ENCODE measurements at places on chromosomes 6 and 20.
A peak's percentile ranks its signal among the peaks of the same experiment; 100 is the strongest.

- DNase-seq, result peak; percentile 4
Observed at GRCh38 chr6:5665173-5665572, 341.6 kb downstream of the NRN1 start.

DNA sequence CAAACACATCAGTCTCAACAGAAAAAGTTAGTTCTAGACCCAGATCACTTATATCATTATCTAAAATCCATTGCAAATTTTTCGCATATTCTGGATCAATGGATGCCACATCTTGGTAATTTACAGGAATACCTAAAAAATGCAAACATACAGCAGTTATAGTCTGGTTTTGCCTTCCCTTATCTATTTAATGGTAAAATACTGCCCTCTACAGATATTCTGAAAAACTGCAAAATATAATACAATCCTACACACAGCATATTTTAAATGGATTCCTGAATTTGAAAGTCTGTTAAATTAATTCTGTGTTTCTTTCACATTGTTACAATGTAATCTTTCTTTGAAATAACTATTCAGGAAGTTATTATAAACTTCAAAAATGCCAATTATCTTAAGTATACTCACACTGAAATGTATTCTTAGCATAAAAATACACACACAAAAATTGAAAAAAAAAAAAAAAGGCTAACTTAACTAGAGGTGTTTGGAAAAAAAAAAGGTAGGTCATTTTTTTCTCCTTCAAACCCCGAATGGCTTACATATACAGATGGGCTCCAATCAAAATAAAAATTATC lies 88.4 kb downstream of the HACE1 start:
- DNase-seq, result peak; percentile 47

GRCh38 chr6:77707603-77708002 lies 54.8 kb downstream of the MEI4 start:
- DNase-seq, result no peak

GRCh38 chr20:62252342-62252966 lies 14.1 kb downstream of the OSBPL2 start:
- DNase-seq, result no peak

DNA sequence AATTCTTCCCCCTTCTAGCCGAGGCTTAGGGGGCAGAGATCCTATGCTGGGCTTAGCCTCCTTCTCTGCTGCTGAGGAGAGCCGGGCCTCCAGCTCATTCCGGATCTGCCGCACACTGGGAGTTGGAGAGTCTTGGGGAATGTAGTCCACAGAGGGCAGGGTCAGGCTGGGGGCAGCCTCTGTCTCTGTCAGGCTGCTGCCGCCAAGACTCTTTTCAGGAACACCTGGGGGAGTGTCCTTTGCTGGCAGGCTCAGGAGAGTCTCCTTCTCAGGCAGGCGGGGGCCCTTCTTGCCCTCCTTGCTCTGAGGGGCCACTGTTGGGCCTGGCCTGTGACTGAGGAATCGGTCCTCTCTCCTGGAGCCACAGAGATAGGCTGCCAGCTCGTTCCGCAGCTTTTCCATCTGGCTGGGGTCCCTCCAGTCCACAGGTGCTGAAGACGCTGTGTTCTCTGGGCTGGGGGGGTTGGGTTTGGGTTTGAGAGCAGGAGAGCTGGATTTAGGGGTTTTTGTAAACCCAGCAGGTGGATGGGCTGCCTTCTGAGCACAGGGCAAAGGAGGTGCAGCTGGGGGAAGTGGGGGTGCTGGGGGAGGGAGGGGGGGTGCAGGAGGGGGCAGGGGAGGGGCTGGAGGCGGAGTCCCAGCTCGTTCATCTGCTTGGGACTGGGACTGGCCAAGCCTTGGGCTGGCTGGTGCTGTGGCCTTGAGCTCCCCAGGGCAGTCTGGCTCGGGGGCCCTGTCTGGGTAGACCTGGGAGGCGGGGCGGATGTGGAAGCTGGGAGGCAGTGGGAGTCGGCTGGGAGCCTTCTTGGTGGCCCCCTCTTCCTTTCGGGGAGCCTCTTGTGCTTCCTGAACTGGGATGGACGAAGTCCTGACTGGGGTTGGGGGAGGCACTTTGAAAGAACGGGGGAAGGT lies 36.1 kb downstream of the C6orf132 start:
- DNase-seq, result no peak

- DNase-seq, result no peak
Observed at GRCh38 chr20:18728870-18729224, 84.7 kb upstream of the SCP2D1 start.

- DNase-seq, result no peak
Observed at GRCh38 chr6:106716966-106717365, 87.6 kb downstream of the QRSL1 start.

- DNase-seq, result no peak
Observed at GRCh38 chr6:154243793-154244750, 112.5 kb downstream of the IPCEF1 start.

DNA sequence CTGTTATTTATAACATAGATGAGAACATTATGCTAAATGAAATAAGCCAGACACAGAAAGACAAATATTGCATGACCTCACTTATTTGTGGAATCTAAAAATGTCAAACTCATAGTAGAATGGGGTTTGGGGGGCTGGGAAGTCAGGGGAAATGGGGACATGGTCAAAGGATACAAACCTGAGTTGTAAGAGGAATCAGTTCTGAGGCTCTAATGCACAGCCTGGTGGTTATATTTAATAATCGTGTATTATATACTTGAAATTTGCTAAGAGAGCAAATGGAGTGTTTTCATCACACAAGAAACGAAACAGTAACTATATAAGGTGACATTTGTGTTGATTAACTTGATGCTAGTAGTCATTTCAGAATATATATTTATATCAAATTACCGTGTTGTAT lies 40.8 kb upstream of the GFOD1 start:
- DNase-seq, result no peak

DNA sequence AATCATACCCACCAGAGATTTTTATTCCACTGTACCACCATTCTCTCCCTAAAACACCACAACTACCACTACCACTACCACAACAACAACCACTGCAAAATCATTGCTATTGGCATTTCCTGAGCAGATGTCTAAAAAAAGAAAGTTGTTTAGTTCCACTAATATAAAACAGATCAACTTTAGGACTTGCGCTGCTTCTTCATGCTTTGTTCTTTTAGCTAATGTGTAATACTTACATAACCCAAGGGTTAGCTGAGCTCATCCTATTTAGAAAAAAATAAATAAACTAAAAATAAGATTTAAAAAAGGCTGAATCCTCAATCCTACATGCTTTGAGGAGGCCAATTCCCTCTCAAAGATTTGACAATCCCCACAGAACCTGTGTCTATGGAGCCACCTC lies 11.4 kb downstream of the IYD start:
- DNase-seq, result no peak

GRCh38 chr6:44224965-44225305 lies 1.5 kb downstream of the SLC29A1 start:
- no peak for DNase-seq

GRCh38 chr6:55670850-55671413 lies 91.9 kb upstream of the HMGCLL1 start:
- no peak for DNase-seq

GRCh38 chr20:20413810-20414281 lies 45.9 kb downstream of the INSM1 start:
- no peak for DNase-seq

DNA sequence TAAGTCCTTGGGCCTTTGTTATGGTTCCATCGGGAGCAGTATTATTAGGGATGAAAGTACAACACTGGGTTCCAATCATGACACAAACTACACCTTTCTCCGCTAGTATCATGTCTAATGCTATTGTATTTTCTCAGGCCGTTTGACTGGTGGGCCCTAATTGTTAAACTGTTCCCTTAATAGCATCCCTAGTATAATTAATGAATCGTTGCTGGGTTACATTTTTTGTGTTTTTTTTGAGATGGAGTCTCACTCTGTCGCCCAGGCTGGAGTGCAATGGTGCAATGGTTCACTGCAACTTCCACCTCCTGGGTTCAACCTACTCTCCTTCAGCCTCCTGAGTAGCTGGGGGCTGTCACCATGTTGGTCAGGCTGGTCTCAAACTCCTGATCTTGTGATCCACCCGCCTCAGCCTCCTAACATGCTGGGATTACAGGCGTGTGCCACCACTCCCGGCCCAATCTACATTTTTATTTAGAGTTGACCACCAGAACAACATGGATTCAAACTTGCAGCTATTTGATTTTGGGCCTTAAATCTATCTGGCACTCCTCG lies 4.1 kb upstream of the ZNFX1 start:
- DNase-seq, result no peak

DNA sequence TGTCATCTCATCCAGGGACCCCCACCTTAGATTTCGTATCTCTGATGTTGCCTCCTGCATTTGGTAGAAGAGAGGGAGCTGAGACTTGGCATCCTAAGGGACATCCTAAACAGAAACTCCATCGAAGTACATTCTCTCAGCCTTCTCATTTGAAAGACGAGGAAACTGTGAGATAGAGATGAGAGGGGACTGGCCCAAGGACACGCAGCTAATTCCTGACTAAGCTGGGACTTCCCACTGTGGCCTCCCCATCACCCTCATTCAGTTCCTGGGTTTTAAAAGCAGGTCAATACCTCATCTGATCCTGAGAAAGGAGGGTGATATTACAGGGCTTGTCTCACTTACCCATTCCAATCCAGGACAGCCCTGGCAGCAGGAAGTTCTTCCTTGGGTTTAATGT lies 855 bp upstream of the WFDC5 start:
- no peak for DNase-seq

GRCh38 chr6:106087548-106088325 lies 1.6 kb downstream of the PRDM1 start:
- no peak for DNase-seq

DNA sequence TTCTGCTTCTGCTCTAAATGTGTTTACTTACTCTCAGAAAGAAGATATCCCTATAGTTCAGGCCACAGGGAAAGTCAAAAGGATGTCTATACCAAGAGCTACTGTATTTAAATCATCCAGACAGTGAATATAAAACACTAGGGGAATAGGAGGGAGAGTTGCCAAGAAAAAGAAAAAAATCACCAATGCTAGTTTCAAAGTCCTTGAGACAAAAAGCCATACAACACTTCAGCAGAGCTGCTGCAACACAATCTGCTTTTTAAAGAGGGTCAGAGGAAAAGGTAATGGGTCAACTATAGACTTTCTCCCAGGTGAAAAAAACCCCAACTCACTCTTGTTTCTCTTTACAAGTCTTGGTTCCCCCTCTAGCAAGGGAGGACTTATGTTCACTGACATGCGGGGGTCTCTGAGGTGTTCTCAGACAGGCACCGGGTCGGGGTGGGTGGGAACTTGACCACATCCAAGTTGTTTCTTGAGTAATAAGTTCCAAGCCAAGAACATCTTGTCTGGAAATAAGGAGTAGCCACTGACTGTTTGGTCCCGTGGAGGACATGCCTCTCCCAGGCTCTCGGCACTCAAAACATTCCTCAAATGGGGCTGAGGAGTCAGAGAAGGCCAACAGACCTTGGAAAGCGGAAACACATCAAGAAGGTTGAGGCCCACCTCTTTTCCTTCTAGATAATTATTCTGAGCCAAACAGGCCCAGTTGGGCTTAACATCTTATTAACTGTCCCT lies 47.7 kb downstream of the GJA10 start:
- no peak for DNase-seq

GRCh38 chr6:158636778-158637177 lies 7.8 kb downstream of the DYNLT1 start:
- no peak for DNase-seq

GRCh38 chr6:17297271-17298080 lies 16.3 kb downstream of the RBM24 start:
- DNase-seq, result no peak

DNA sequence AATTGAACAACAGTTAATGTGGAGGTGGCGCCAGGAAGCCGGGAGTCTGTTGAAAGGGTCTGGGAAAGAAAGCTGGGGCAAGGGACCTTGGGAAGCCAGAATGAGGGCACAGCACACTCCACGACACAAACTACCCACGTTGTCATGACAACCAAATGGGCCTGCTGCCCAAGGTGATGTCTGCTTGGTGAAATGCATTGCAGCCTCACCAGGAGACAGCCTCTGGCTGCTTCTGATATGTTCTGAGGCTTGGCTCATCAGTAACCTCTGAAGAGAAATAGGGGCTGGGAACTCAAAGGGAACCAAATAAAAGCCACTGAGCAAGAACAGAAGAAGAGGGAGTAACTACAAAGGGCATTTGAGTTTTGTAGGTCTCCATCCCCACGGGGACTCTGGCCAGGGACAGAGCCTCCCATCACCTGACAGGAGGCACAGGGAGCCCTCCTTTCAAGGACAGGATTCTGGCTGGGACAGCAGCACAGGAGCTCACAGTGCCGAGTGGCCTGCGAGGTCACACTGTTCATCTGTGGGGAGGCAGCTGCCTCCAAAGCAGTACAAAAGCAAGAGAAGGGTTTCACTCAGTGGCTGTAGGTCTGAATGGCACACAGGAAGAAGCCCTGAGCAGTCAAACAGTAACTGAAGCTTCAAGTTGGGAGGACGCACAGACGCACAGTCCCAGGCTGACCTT lies 44.6 kb upstream of the KCNK16 start:
- DNase-seq, result no peak

GRCh38 chr20:10510216-10510615 lies 75.1 kb downstream of the SLX4IP start:
- DNase-seq, result no peak

GRCh38 chr6:144013486-144013909 lies 5.4 kb upstream of the PLAGL1 start:
- DNase-seq, result peak; percentile 48

DNA sequence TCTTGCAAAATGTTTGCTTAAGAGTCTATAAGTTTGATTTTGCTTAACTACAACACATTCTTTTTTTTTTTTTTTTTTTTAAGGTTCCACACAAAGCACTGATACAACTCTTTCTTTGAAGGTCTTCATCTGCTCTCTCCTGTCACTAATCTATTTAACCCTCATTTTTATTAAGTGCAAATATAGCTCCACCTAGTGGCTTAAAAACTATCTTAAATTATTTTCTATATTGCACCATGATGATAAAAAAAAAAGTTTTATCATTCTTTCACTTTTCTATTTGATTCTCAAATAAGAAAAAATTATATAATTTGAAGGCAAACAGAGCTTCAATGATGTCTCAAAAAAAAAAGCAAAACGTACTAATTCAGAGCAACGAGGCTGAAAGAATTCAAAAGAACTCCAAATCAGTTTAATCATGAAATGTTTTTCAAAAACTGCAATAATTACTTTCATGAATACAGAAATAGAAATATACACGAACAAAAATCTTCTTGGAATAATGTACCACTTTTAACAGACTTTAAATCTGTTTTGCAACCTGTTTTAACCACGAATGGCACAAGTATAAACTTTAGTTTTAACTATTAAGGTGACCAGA lies 12.8 kb downstream of the ESF1 start:
- no peak for DNase-seq

GRCh38 chr20:58408603-58409246 lies 19.7 kb downstream of the VAPB start:
- peak; percentile 6 for DNase-seq

DNA sequence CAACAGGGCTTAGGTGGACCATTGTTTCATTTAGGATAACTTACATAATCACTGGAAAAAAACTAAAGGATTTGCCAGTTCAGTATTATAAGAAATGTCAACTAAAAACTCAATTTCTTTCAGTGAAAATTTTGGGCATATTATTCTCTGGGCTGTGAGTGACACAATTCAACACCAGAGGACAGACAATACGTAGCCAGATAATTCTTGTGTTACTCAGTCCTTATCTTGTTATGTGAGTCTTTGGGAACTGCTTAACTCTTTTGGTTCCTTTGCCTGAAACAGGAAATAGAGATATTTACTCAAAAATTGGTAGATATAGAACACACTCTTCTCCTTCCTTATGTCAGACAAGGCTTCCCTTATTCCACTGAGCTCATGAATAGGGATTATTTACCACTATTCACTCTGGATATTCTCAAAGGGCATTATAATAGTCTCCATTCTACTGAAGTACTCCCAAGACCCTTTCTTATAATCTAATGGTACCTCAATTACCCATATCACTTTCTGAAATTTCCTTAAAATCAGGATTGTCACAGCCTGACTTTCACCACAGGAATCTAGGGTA lies 4.9 kb upstream of the BEND6 start:
- DNase-seq, result no peak
